Muscle of leg (tissue), 16 donors: ENCODE measurements at places on chromosomes 11 and 22. TPM values are rescaled to one million over a fixed set of nuclear protein-coding genes. Genes with fewer than 3 reads are reported as not detected.

The ADORA2A gene
- 12.1 TPM for polyA plus RNA-seq

GRCh38 chr11:2137202-2138067 is 1.8 kb downstream of the IGF2 start:
- DNase-seq = peak; percentile 95

The PDE3B gene
- 1.2 TPM for polyA plus RNA-seq

DNA sequence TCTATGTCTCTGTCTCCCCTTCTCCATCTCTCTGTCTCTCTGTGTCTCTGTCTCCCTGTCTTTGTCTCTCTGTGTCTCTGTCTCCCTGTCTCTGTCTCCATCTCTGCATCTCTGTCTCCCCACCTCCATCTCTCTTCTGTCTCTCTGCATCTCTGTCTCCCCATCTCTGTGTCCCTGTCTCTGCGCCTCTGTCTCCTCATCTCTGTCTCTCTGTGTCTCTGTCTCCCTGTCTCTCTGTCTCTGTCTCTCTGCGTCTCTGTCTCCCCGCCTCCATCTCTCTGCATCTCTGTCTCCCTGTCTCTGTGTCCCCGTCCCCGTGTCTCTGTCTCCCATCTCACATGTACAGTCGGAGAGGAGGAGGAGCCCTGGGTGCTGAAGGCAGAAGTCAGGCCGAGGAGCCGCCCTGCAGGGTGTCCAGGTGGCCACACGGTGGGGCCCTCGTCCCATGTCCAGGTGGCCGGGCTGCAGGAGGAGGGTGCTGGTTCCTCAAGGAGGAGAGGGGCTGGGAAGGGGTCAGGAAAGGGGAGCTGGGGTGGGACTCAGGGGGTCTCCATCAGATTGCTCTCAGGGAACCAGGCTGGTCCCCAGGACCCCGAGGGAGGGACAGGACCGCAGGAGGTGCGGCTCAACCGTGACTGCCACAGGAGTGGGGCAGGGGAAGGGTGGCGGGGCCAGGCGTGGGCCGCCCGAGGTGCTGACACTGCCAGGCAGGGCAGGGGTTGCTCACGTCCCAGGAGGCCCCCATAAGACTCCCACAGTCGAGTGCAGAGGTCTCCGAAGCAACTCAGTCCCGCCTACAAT is 25.6 kb upstream of the TH start:
- peak; percentile 76 for DNase-seq

DNA sequence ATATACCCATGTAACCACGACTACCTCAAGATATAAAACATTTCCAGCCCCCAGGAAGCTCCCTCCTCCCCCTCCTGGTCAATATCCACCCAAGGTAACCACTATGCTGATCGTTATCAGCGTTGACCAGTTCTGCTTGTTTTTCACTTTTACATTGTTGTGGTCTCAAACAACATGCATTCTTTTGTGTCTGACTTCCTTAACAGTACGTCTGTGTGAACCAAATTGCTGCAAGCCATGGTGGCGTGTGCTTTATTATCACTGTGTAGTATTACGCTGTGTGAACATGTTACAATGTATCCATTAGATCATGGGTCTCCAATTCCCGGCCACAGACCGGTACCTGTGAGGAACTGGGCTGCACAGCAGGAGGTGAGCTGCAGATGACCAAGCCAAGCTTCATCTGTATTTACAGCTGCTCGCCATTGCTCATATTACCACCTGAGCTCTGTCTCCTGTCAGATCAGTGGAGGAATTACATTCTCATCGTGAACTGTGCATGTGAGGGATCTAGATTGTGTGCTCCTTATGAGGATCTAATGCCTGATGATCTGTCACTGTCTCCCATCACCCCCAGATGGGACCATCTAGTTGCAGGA is 15.5 kb upstream of the GRK3 start:
- no peak for DNase-seq

DNA sequence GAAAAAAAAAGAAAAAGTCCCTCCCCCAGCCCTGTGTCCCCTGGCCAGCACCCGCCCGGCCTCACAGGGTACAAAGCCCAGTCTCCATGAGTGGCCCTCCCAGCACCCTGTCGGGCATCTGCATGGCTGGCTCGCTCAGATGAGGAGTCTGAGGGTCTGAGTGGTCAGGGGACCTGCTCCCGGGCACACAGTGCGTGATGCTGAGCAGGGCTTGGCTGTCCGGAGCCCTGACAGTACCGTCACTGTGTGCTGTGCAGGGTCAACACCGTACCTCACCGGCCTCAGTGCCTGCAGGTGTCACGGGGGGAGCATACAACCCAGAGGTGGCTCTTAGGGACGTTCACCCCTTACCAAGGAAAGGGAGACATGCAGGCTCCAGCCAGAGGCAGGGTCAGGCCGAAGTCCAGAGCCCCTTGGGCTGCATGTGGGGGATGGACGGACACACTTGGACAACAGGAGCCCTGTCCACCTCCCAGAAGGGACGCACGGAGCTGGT is 3.6 kb upstream of the PLXNB2 start:
- DNase-seq = no peak

DNA sequence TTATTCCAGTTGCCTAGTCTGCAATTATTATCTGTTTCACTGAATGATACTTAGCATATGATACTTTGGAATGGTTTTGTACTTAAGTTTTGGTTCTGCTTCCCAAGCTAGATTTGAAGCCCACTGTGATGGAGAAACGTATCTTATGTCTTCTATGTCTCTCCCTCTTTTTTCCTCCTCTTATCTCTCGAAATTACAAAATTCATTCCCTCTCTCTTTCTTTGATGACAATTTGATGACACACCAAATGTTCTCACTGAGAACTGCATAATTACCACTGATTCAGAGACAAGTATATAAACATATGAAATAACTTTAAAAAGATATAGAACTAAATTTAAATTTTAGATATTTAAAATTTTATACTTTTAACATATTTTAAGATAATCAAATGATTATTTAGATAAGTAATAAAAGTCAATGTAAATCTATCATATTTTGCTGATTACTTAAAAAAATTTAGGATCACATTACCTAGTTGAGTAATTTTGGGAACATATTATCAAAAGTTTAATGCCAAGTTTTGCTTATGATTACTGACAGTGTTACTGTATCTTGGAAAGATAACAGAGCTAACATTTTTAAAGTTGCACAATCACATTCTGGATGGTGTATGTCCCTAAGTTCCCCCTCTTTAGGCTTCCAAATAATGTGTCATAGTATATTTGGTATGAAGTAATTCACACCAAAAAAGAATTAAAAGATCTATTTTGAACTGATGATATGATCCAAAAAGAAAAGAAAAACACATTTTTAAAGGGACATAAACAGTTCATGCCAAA is 255.3 kb downstream of the SBF2 start:
- DNase-seq = peak; percentile 43

DNA sequence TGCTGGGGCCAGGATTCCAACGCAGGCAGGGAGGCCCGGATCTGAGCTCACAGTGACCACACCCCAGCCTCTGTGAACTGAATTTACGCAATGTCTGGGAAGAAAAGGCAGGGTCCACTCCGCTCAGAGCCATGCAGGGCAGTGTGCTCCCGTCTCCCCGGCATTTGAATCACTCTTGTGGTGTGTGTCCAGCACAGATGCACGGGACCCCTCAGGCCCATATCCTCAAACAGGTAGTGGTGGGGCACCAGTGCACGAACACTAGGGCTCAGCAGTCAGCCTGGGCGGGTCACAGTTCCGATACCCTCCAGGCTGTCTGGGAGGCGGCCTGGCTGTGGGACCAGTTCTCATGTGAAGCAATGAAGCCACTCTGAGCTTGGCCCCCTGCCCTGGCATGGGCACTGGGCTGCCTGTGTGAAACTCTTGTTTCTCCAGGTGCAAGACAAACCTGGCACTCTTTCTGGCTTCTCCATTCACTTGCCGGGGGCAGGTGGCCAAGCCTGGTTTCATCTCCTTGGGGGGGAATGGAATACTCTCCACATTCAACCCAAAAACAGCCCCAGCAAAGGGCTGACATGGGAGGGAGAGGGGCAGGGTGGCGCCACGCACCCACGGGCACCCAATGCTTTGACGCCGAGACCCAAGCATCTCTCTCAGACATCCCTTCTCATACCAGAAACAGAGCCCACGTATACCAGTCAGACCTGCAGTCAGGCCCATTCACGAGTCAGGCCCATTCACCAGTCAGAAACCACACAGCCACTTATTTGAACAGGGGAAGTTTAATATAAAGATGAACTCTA is 14.3 kb downstream of the DHCR7 start:
- DNase-seq = peak; percentile 46

- no peak for DNase-seq
Measured at GRCh38 chr11:13861411-13861810, 101.1 kb upstream of the SPON1 start.

- no peak for DNase-seq
Measured at GRCh38 chr22:20762233-20762796, 11.6 kb upstream of the SERPIND1 start.

The PIK3IP1 gene
- polyA plus RNA-seq = 3.7 TPM

- DNase-seq = peak; percentile 76
Measured at GRCh38 chr11:48101958-48102357, 114.7 kb upstream of the OR4B1 start.

The SMIM35 gene
- 0.04 TPM for polyA plus RNA-seq

DNA sequence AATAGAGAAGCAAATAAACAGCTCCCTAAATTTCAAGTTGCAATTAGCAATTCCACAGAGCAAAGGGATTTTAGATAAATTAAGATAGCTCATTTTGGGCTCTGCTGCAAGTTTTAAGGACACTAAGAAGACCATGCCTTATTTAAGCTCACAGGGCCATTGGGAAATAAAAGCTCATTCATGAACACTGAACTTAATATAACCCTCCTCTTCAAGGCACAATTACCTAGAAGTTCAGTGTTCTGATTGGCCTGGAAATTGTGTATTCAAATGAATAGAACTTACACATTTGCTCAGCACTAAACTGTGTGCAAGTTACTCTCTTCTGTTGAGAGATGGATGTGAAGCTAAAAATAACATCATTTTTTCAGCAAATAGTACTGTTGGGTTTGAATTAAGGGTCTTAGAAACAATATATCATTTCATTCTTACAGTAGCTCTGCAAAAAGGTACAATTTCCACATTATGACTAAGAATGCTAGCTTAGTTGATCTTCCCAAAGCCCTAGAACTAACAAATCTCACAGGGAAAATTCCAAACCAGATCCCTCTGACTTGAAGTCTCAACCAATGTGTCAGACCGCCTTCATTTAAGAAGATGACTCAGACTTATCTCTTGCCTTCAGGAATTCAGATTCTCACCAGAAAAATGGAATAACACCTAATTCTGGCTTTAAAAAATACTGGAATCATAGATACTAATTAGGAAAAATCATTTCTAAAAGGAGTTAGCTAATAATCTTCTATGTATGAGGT is 87.4 kb upstream of the LRRC55 start:
- DNase-seq = no peak

The OR51B5 gene
- not detected for polyA plus RNA-seq

The FAM227A gene
- polyA plus RNA-seq = 1.0 TPM

DNA sequence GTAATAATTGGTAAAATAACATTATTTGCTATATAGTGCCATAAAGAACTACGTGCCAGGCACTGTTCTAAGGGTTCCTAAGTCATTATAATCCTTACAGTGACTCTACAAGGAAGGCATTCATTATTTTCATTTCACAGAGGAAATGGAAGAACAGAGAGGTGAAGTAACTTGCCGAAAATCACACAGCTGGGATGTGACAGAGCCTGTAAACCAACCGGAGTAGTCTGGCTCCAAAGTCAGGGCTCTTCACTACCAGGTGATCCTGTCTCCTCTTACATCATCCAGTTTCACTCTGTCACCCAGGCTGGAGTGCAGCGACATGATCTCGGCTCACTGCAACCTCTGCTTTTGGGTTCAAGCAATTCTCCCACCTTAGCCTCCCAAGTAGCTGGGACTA is 59.2 kb upstream of the RBFOX2 start:
- DNase-seq = no peak

The CYP2D6 gene
- 0.99 TPM for polyA plus RNA-seq

DNA sequence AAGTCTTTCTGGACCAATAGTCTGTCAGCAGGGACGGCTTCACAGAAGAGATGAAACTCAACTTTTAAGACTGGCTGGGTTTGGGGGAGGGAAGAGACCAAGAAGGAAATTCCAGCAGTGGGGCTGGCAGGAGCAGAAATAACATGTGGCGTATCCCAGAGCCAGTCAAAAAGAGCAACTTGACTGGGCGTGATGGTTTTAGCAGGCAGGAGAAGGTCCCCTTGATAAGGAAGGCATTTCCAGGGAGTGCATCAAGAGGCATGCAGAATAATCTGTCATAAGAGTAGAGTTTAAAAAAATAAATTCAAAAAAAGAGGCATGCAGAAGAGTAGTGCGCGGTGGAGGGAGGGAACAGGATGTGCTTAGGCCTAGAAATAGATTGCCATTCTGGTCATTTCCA is 52.5 kb downstream of the C22orf31 start:
- no peak for DNase-seq

DNA sequence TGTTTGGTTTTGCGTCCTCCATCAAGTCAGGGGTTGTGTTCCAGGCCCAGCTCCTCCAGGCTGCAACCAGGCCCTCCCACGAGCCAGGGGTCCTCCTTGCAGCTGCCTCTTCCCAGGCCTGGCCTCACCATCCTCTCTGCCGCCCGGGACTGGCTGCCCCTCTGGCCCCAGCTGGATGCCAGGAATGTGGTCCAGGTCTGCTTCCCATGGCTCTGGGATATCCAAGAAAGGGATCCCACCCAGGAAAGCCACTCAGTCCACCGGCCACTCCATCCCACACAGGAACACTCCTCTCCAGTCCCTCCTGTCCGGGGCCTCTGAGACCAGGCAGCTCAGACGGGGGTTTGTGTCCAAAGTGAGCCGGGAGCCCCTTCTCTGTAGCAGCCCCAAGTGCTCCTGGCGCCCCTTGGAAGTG is 336.4 kb downstream of the BRD1 start:
- no peak for DNase-seq

DNA sequence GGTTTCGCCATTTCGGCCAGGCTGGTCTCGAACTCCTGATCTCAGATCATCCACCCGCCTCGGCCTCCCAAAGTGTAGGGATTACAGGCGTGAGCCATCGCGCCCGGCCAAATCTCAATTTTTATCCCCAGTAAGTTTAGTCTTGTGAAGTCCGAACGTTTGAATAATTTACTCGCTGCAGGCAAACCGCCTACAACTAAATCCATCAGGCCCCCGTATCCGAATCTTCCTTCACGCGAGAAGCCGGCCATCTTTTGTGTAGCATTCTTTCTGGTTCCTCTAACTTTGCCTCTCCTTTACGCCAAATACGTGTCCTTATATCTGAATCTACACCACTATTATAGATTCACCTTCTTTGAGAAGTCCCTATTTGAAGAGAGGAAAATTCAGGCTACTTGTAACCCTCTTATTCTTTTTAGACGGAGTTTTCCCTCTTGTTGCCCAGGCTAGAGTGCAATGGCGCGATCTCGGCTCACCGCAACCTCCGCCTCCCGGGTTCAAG is 581 bp upstream of the EIF3L start:
- peak; percentile 34 for DNase-seq

DNA sequence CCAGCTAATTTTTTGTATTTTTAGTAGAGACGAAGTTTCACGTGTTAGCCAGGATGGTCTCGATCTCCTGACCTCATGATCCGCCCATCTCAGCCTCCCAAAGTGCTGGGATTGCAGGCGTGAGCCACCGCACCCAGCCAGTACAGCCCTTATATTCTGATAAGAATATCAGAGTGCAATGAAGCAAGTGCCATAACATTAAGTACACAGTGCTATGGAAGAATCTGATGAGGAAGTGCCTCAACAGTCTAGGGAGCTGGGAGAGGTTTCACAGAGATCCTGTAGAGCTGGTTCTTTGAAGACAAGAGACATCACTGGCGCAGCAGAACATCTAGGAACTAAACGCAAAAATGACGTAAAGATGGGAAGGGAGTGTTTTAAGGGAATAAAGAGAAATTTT is 2.1 kb downstream of the RTCB start:
- no peak for DNase-seq

The RASD2 gene
- 7.8 TPM for polyA plus RNA-seq

The SMC1B gene
- polyA plus RNA-seq = not detected

- DNase-seq = no peak
Measured at GRCh38 chr11:1899686-1900085, 8.0 kb upstream of the PRR33 start.

GRCh38 chr11:34380696-34381095 is 22.9 kb upstream of the ABTB2 start:
- DNase-seq = no peak
